PC-3 (cell line): ENCODE measurements at places on chromosomes 11 and 22. TPM values are rescaled to one million over a fixed set of nuclear protein-coding genes. Genes with fewer than 3 reads are reported as not detected.

The TMEM258 gene
- total RNA-seq, result 79.2 and 110 TPM in 2 replicates

The BTG4 gene
- not detected in 2 replicates for total RNA-seq

The OR52N4 gene
- total RNA-seq, result not detected in 2 replicates

The SIK2 gene
- total RNA-seq, result 8.6 and 9.0 TPM in 2 replicates

The RAB39A gene
- total RNA-seq, result not detected in 2 replicates

The NAALAD2 gene
- 0.29 TPM in 1 of 2 replicates, not detected in the other for total RNA-seq

The FLRT1 gene
- not detected in 2 replicates for total RNA-seq
